ENCODE measurements at places on chromosomes 12 and 14.

DNA sequence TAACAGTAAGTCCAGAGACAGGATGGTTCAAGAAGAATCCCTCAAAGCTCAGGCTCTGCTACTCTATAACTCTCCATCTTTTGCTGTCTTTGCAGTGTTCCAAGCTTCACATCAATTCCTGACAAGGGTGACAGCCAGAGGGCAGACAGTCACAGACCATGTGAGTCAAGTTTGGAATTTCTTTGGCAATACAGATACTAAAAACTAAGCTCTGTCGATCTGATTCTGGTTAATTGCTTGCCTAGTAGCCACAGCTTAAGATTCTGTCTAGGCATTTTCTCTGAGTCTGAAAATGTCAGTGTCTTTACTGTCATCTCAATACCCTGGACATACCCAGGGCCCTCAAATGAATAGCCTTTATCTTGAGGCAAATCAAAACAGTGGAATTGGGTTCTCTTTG is 153.7 kb downstream of the CEP128 start:
- DNase-seq, result no peak

DNA sequence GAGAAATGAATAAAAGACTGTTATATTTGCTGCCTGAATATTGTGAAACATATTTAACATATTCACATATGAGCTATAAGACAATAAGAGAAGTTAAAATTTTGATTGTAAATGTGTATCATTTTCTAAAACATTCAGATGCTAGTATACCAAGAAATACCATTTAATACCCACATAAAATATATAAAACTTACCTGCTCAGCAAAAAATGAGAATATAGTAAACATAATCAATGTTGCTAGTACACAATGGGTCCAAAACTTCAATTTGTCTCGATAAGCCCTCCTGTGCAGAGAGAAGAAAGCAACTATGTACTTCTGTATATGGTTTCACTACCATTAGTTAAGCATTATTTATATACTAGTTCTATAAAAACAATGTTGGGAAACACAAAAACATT is 9.6 kb upstream of the SYCP3 start:
- no peak for DNase-seq

DNA sequence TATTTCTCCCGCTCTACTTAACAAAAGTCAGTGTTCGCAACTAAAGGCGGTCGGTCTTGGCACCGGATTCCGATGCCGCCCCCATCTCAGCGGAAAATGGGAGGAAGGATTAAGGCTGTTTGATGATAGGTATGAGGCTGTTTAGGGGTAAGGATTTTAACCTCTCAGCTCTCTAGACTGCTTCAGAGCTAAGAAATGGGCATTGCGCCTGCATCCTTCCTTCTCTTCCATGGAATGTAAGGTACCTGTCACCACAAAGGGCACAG is 1.4 kb downstream of the COCH start:
- no peak for DNase-seq

DNA sequence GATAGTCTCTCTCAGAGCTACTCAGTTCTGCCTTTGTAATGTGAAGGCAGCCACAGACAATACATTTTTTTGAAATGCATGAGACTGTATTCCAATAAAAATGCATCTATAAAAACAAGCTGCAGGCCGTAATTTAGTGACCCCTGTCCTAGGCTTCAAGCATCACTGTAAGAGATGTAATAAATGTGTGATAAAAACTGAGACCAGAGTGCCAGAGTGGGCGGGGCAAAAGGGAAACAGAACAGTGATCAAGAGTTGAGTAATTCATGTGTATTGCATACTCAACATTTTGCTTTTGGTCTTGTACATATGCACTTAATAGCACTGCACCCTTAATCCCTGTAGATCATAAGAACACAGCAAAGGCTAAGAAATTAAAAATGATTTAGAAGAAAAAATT is 743.5 kb downstream of the DIO2 start:
- no peak for DNase-seq

GRCh38 chr12:132427999-132428935 is 61.7 kb upstream of the FBRSL1 start:
- no peak for DNase-seq

DNA sequence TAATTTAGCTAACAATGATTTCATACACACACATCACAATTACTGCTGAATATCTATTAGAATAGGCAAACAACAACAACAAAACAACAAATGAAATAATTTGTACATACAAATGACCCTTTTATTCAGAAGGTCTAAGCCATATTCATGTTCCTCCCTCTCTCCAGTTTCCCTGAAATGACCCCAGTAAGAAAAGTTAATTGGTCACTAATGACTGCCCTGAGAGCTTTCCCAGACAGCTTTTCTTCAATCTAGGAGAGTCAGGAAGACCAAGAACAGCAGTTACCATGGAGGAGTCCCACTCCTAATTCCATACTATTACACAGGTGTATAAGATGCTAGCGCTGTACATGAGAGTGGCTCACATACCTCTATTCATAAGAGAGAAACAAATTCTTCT is 121.2 kb upstream of the GRIP1 start:
- no peak for DNase-seq

GRCh38 chr14:71338153-71338552 is 430.9 kb downstream of the PCNX1 start:
- no peak for DNase-seq

GRCh38 chr14:90536092-90536491 is 139.3 kb downstream of the CALM1 start:
- DNase-seq, result no peak

DNA sequence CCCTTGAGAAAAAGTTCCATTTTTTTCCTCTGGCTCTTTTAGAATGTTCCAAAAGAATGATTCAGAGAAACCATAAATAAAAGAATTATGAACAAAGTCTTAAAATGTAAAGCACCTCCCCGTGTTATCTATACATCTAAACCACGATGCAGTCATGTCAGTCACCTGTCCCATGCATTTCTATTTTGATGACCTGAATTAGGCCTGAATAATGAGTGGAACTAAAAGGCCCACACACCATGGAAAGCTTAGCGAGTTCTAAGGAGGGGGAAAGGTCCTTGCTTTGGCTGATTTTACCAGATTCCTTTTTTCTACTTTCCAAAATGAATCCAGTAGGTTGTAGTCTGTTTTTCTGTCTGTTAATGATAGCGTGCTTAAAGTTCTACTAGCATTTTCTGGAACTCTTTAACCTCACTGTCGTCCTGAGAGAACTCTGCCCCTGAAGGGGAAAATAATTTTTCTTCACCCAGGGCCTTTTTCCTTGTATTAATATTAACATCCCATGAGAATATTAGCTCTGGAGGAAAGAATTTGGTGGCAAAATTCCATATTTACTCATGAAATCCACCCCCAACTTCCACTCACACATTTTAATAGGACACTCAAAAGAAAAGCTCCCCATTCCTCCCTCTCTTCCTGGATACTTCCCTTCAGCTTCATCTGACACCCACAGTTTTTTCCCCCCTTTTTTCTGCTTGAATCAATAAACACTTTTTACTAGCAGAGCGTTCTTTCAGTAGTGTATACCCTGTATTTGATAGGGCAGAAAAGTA is 266.3 kb upstream of the DIO2 start:
- no peak for DNase-seq

DNA sequence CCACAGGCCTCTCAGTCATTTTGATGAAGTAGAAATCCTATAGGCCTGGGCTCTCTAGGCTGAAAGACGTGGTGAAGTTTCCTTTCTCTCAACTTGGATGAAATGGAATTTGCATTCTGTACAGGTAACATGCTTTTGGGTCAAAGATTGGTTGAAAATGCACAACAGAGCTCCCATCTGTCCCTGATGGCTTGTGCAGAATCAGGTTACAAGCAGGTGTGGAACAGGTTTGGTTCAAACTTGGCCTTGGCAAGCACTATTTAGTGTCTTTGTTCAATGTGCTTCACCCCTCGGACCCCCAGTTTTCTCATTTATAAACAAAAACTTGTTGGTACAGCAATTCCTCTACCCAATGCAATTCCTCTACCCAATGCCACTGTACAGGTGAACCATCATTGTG is 1493.0 kb downstream of the AACS start:
- no peak for DNase-seq

DNA sequence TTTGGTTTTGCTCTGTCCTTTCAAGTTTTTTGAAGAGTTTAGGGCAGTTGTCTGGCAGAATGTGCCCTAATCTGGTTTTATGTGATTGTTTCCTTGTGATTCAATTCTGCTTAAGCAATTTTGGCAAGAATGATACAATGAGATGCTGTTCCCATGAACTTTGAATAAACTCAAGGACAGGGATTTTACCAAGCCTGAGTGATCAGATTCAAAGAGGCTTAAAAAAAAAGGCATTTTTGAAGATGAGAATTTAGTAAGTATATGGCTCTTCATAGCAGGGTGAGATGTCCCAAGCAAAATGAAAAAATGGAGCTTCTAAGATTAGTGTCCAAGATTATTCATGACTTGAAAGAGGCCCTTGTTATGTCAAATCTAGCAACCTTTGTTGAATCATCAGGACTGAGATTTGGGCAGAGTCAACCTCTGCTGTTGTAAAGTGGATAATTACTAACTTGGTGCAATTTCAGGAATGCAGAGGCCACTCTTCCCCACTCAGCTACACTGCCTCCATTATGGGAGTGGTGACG is 180.6 kb upstream of the NUDT4 start:
- DNase-seq, result no peak

- no peak for DNase-seq
These were observed 15.2 kb upstream of the WNT5B start for GRCh38 chr12:1613860-1614259.

GRCh38 chr12:16148938-16149337 is 128.5 kb downstream of the SLC15A5 start:
- no peak for DNase-seq

- no peak for DNase-seq
These were observed 107.5 kb upstream of the PARP11 start for GRCh38 chr12:3980504-3981272.

Data from stimulated activated CD4-positive, alpha-beta T cell treated with anti-CD3 and anti-CD28 coated beads, Interleukin-12 subunit alpha, Interleukin-12 subunit beta, amount 100 ng/mL, for 48 hours (primary cell).